ENCODE measurements at places on chromosomes 1 and 21.

- no peak for DNase-seq
Measured at GRCh38 chr21:16377120-16377658, 647.4 kb downstream of the USP25 start.

DNA sequence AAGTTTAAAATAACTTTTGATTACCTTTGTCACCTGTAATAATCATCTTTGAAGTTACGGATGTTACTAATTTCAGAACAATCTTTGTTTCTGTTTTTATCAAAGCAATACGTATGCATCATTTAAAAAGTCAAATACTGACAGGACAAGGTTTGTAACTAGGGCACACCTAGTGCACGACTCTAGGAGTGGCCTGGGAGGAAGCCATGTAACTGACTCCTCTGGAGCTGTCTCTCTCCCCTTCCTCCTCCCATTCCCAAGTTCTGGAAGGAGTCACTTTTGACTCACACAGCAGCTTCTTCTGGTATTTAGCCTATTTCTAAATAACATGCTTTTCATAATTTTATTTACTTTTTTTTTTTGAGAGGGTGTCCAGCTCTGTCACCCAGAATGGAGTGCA is 11.8 kb upstream of the RAP1GAP start:
- peak; percentile 47 for DNase-seq

DNA sequence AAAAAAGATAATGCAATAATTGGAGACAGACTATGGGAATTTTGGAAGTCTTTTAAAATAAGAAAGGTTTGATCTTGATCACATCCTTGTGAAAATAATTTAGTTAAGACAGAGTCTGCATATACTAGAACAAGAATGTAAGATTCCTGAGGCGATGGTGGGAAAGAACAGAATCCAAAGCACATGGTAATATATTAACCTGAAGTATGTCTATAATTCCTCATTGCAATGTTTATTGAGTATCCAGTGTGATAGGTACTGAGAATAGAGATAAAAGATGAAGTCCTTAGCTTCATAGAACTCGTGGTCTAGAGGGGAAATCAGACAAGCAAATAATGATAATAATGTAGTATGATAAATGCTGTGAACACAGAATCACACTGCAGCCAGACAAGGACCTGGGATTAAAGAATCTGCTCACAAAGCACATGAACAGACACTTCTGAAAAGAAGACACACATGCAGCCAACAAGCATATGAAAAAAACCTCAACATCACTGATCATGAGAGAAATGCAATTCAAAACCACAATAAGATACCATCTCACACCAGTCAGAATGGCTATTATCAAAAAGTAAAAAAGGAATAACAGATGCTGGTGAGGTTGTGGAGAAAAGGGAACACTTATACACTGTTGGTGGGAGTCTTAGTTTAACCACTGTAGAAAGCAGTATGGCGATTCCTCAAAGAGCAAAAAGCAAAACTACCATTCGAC is 6.9 kb upstream of the ANGPTL3 start:
- DNase-seq, result no peak

DNA sequence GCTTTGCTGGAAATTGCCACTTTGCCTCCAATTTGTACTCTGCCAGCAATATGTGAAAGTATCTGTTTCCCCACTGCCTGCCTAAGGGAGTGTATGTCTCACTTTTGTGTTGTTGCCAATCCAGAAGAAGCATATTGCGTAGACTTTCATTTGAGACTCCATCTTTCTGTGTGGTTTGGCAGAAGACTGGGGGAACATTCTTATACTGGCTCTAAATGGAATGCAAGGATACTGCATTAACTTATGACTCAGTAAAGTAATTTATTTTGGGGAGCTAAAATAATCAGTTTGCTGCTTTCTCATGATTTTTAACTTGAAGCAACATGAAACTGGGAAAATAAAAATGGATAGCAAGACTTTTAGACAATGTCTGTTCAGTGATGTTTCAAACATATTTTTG is 107.7 kb upstream of the TMPRSS2 start:
- DNase-seq, result peak; percentile 98

- no peak for DNase-seq
Measured at GRCh38 chr1:166627558-166627957, 211.7 kb upstream of the POGK start.

DNA sequence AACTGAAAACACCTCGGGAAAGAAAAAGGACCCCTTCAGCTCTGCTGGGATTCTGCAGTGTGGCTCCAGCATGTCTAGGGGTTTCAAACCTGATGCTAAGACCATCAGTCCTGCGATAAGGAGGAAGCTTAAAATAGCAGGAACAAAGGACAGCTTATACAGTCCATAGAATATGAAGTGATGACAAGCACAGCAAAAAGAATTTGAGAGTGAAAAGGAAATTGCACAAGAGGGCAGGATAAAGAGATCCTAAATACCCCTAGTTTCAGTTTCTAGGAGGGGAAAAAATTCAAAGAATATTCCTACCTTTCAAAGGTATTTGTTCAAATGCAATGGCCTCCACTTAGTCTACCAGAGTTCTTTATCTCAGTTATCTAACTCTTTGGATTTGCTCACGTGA is 171.4 kb downstream of the TGFB2 start:
- no peak for DNase-seq

DNA sequence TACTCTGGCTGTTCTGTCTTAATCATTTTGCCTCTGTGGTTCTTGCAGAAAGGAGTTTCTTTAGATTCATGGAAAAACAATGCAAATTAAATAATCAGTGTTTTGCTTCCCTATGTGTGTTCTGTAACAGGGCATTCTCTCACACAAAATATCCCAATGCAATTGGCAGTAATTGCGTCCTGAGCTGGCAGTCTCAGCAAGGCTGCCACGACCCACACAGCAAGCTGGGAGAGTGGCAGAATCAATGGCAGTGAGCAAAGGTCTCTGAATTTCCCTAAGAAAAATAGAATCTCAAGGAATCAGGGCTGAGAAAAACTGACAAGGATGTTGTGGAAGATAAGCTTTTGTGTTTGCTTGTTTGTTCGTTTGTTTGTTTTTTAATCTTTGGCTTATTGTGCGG is 198.1 kb upstream of the ST6GALNAC5 start:
- no peak for DNase-seq

GRCh38 chr1:245279346-245279745 is 124.6 kb downstream of the KIF26B start:
- no peak for DNase-seq

- DNase-seq, result peak; percentile 1
Measured at GRCh38 chr1:88685259-88685620, 1.2 kb downstream of the PKN2 start.

GRCh38 chr1:78624035-78624434 is 3.8 kb downstream of the IFI44L start:
- DNase-seq, result no peak

Measured in HFFc6 (cell line).